ENCODE measurements at places on chromosomes 11 and 22.

DNA sequence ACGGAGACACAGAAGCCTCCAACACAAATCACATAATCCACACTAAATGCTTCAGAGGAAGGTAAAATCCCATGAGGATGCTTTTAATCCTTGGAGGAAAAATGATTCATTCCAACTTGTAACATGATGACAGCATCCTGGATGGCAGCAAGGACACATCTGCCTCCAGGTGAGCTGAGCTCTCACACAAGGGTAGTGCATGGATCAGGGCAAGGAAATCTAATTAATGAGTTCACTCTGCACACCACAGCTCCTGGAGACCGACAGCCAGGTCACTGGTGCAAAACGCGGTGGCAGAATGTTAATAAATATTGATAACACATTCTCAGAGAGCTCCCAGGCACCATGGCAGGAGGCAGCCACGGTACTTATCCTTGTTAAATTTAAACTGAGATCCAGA is 40.3 kb upstream of the CYP2D6 start:
- peak; percentile 15 for ATAC-seq

- no peak for ATAC-seq
Measured at GRCh38 chr11:70810133-70810532, 411.8 kb downstream of the CTTN start.

GRCh38 chr22:46958658-46959057 is 196.2 kb downstream of the TBC1D22A start:
- peak; percentile 59 for ATAC-seq

DNA sequence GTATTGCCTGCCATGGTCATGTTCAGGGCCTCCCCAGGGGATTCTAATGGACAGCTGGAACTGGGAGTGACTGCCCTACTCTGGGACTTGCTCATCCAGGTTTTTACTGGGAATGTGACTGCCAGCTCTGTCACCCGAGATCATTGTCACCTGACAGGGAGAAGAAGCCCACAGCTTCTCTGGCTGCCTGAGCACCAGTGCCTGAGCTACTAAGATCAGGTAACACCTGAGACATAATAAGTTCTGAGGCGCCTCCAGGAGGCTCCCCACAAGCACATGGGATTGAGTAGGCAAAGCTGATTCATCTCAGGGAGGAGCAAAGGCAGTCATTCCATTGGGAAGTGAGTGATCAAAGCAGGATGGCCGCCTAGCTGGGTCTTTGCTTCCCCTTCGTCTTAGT is 84.2 kb upstream of the GALNT18 start:
- ATAC-seq = peak; percentile 71

DNA sequence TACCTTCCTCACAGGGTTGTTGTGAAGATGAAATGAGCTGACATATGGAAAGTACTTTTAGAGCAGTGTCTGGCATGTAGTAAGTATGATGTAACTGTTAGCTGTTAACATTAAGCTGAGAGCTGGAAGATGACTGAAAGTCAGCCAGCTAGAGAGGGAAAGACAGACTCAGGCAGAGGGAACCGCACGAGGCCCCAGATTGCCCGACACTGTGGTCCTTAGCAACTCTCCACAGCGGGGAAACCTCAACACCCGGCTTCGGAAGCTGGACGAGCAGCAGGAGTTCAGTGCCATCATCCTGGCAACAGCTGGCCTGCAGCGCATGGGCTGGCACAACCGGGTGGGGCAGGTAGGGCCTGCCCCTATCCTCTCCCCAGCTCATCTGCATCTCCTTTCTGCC is 6.5 kb downstream of the HMBS start:
- no peak for ATAC-seq

- ATAC-seq = no peak
Measured at GRCh38 chr11:22521226-22521625, 104.4 kb downstream of the FANCF start.

- no peak for ATAC-seq
Measured at GRCh38 chr11:77088236-77089003, 14.2 kb upstream of the OMP start.

DNA sequence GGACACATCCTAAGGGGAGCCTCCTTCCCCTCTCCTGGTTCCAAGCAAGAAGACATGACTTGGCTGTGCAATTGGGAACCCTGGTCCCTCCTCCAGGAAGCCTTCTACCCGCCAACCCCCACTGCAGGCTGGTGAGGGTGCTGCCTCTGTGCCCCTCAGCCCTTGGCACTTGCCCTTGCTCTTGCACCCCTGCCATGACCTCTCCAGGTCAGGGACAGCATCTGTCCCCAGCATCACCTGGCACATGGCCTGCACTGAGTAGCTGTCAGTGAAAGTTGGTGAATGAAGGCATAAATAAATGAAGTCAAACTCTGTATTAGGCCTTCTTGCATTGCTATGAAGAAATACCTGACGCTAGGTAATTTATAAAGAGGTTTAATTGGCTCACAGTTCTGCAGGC is 1.9 kb upstream of the GTSE1 start:
- no peak for ATAC-seq

GRCh38 chr22:29217827-29218757 is 12.4 kb downstream of the EMID1 start:
- ATAC-seq = no peak

DNA sequence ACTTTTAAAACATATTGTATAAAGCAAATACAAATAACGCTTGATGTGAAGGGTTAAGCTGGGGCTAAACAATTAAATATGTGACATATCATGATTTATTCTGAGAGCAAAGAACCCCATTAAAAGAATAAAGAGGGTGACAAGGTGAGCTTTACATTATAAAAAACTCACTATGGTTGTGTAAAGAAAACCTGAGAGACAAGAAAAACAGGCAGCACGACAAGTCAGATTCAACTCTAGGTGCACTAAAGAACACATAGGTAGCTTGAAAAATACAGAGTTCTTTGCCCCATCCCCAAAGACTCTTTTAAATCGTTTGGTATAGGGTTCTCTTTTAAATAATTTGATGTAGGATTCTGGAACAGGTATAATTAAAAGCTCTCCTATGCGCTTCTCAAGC is 63.5 kb downstream of the LUZP2 start:
- ATAC-seq = no peak

DNA sequence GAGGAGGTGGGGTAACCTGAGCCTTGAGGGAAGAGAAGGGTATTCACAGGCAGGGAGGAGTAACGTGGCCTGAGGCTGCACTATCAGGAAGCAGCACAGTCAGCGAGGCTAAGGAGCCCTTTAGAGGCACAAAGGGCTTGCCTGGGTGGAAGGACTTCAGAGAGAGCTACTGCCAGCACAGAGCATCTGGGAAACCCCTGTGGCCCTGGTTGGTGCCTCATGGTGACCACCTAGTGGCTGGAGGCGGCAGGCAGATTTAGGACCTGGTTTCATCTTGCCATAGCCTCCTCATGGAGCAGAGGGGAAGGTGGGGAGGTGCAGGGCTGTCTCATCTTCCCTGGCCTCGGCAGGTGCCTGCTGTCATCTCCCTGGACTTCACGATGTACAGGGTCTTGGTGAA is 64.5 kb downstream of the MPPED1 start:
- ATAC-seq = peak; percentile 26

DNA sequence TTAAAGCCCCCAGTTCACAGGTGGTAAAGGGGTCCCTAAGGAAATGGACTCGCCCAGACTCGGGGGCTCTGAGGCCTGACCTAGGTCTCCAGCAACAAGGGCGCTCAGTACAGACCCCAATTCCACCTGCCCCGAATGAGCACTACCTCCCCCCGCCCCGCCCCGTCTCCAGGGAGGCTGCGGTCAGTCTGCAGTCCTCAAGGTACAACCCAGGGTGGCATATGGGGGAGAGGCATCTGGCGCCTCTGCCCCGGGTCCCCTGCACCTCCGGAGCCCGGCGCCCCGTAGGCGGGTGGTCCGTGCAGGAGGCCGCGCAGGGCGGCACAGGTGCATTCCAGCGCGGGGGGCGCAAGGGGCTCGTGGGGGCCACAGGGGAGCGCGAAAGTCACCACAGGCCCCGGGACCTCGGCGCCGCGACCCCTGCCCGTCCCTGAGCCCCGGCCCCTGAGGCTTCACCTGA is 361 bp downstream of the CTSD start:
- peak; percentile 29 for ATAC-seq

- ATAC-seq = peak; percentile 93
Measured at GRCh38 chr11:125441648-125442410, 54.2 kb downstream of the FEZ1 start.

- no peak for ATAC-seq
Measured at GRCh38 chr22:35215993-35216392, 41.3 kb upstream of the HMGXB4 start.

- no peak for ATAC-seq
Measured at GRCh38 chr11:95711945-95712221, 77.7 kb downstream of the FAM76B start.

GRCh38 chr11:123371506-123372297 is 58.4 kb upstream of the GRAMD1B start:
- ATAC-seq = no peak

GRCh38 chr11:48013269-48013901 is 33.0 kb downstream of the PTPRJ start:
- no peak for ATAC-seq

- no peak for ATAC-seq
Measured at GRCh38 chr11:16881074-16881709, 133.0 kb downstream of the PLEKHA7 start.

DNA sequence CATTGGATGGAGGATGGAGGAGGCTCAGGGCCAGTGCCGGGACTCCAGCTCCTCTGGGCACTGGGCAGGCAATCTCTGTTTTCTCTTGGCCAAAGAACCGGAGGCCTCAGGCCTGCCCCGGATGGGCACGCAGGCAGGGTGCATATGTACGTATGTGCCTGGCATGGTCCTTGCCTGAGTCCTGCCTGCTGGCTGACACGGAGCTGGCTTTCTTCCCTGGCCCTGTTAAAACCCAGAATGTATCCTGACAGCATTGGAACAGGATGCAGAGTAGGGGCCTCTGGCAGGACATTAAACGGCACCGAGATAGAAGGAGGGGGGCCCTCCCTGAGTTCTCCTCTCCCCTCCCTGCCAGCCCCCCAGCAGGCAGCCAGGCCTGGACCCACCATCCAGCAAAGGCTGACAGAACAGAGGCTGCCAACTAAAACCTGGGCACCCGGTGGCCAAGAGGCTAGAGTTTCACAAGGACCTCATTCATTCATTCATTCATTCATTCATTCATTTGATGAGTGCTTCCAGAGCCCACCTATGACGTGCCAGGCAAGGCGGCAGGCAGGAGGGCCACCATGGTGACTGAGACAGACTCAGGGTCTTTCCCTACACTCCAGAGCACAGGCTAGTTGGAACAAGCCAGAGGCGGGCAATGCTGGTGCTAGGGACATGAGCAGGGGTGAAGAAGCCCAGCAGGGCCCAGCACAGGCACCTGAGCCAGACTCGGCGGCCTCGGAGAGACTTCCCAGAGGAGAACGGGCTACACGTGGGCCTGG is 28.8 kb downstream of the FLRT1 start:
- no peak for ATAC-seq

- ATAC-seq = peak; percentile 10
Measured at GRCh38 chr22:38570779-38571364, 889 bp upstream of the DMC1 start.

- ATAC-seq = no peak
Measured at GRCh38 chr11:65036931-65037330, 4.1 kb upstream of the SAC3D1 start.

- no peak for ATAC-seq
Measured at GRCh38 chr11:43690929-43691725, 10.6 kb downstream of the HSD17B12 start.
